ENCODE measurements at places on chromosomes 12 and 14. TPM values are rescaled to one million over a fixed set of nuclear protein-coding genes. Genes with fewer than 3 reads are reported as not detected.

CKAP4 gene
- 76.1 TPM for total RNA-seq

ANAPC7 gene
- 53.2 TPM for total RNA-seq

LTB4R gene
- 3.2 TPM for total RNA-seq

C12orf42 gene
- total RNA-seq = 0.26 TPM

PLBD1 gene
- total RNA-seq = 6.1 TPM

SERPINA9 gene
- not detected for total RNA-seq

EML5 gene
- total RNA-seq = 0.45 TPM

PAX9 gene
- total RNA-seq = 2.8 TPM

COX8C gene
- total RNA-seq = not detected

SLC10A1 gene
- total RNA-seq = not detected

GSG1 gene
- total RNA-seq = 0.35 TPM

KRT75 gene
- total RNA-seq = 0.13 TPM

LAG3 gene
- total RNA-seq = 1.5 TPM

DYRK4 gene
- 46.0 TPM for total RNA-seq

GDF3 gene
- not detected for total RNA-seq

LRRIQ1 gene
- 1.3 TPM for total RNA-seq

SIX4 gene
- total RNA-seq = 3.8 TPM

RNU7-1 gene
- not detected for total RNA-seq

TAS2R42 gene
- not detected for total RNA-seq

MLEC gene
- 93.4 TPM for total RNA-seq

VDR gene
- total RNA-seq = 3.2 TPM

AQP2 gene
- not detected for total RNA-seq

TMEM30B gene
- 0.09 TPM for total RNA-seq

FOXN4 gene
- total RNA-seq = not detected

SPIC gene
- total RNA-seq = not detected

ALX1 gene
- total RNA-seq = 5.3 TPM

HNF1A gene
- 2.8 TPM for total RNA-seq

RNASE2 gene
- total RNA-seq = not detected

ADCK1 gene
- 5.7 TPM for total RNA-seq

MYH6 gene
- total RNA-seq = 0.02 TPM

DICER1 gene
- 19.4 TPM for total RNA-seq

SMOC1 gene
- 25.5 TPM for total RNA-seq

RIMKLB gene
- 20.7 TPM for total RNA-seq

SAMD15 gene
- 2.2 TPM for total RNA-seq

AGAP2 gene
- total RNA-seq = 0.34 TPM

BATF gene
- total RNA-seq = not detected

BHLHE41 gene
- total RNA-seq = 1.2 TPM

LRRC43 gene
- not detected for total RNA-seq

KLHL33 gene
- not detected for total RNA-seq

GYS2 gene
- total RNA-seq = 0.05 TPM

POLR3B gene
- total RNA-seq = 5.5 TPM

Data from A549 treated with ZK216348 at 1 μM for 4 hours (cell line).